Fibroblast of mammary gland (primary cell): ENCODE measurements at places on chromosomes 7 and 10.
A peak's percentile ranks its signal among the peaks of the same experiment; 100 is the strongest.

GRCh38 chr7:76328389-76328788, 25.9 kb downstream of the HSPB1 start:
- no peak for DNase-seq

GRCh38 chr7:102890292-102890970, 22.4 kb upstream of the LRRC17 start:
- DNase-seq, result peak; percentile 93

DNA sequence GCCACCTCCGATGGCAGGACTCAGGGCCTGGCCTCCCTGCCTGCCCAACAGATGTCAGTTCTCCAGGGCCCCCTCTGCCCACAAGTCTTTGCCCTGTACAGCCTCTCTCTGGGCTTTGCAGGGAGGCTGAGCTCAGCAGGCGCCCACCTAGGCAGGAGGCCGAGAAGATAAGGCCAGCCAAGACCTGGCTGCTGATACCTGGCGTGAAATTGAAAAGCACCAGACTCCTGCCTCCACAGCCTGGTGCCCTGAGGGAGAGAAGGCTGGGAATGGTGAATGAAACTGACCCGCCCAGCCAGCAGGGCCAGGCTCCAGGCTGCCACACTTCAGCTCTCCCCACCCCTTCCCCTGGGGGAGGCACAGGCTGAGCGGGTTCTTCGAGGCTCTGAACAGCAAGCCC, 145.8 kb downstream of the CDH23 start:
- no peak for DNase-seq

DNA sequence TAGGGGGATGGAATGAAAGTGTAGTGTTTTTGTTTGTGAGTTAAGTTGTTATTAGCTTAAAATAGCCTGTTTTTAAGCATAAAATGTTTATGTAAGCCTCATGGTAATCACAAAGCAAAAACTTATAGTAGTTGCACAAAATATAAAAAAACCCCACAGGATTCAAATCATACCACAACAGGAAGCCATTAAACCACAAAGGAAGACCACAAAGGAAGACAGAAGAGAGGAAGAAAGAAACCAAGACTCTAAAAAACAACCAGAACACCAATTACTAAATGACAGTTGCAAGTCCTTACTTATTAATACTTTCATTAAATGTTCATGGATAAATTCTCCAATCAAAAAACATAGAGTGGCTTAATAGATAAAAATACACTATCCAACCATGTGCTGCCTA, 63.6 kb downstream of the ANKRD7 start:
- no peak for DNase-seq

DNA sequence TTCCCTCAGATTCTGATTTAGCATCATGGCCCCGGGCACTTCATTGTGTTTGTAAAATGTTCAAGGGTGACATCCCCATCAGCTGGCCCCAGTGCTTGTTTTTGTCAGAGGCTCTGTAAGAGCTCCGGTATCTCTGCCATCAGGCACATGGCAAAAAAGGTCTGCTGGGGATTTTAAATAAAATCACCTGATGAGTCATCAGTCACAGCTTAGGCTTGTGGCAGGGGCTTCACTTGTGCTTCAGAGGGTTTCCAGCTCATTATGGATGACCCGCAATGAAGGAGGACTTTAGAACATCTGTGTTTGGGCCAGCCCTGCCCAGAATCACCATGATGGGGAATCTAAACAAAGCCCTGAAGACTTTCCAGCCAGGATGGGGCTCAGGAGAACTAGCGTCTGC, 259.9 kb downstream of the ZEB1 start:
- DNase-seq, result no peak

- no peak for DNase-seq
Measured at GRCh38 chr7:155464948-155465739, 7.2 kb downstream of the EN2 start.

DNA sequence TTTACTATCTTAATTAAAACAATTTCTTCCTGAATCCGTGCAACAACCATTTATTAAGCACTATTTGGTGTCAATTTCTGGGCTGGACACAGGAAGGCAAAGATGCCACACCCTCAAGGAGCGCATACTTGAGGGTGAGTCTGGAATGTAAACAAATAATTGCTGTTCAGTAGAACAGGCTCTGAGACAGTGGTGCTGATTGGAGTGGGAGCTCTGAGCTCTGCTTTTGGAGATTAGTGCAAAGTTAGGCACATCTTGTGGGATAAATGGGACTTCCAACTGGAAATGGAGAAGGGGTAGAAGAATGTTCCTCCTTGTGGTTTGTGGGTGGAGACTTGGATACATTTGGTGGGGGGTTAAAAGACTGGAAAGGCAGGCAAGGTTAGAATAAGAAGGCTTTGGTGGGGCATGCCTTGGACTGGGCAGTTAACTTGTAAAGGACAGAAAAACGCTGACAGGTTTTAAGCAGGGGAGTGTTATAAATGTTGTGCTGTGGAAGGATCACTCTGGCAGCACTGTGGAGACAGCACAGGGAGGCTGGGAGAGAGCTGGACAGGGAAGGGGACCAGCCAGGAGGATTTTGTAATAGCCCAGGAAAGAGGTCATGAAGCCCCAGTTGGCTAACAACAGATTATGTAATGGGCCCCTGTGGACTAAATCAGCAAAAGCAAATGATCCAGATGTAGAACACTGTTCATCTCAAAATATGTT, 80.7 kb downstream of the ZNF365 start:
- peak; percentile 57 for DNase-seq

DNA sequence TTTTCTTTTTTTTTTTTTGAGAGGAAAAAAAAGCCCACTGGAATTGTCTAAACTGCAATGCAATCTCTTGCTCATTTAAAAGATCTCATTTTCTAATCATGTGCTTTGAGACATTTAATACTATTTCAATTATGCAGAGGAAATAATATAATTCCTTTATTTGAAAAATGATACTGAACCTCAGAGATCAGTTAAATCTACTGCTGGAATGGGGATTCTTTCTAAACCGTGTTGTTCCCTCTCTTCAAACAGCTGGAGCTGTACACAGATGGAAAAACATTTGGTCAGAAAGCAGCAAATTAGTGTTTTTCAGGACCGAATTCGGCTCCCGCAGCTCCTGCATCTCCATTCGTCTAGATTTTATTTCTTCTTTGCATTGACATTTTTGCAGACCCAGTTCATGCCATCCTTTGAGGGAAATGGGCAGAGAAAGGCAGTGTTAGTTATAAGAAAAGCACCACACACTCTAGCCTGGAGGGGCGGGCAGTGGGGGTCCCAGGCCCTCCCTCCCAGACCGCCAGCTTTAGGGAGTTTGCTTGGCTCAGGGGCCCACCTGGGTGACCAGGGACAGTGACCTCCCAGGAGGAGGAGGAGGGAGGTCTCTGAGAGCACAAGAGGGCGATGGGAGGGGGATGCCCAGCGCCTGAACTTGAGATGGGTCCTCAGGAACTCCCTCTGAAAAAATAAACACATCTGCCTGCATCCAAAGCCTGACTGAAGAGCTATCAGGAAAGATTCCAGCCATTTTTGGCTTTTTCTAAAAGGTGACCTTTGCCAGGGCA, 32.4 kb downstream of the TRIM8 start:
- no peak for DNase-seq

GRCh38 chr7:11698384-11698871, 133.6 kb downstream of the THSD7A start:
- no peak for DNase-seq

DNA sequence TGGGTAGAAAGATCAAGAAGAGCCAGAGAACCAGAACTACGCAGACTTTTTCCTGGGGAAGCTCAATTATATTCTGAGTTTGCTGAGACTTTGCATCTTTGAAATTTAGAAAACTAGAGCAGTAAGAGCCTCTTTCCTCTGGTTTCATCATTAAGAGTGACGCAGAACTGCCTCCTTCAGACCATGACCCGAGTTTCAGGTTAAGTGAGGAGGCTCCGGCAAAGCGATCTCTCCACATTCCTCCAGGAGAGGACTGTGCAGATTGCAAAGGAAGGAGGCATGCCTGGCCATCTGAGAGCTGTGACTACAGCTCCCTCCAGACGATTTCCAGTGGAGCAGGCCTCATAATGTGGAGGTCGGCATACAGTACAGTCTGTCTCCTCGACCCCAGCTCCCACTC, 115.8 kb upstream of the LANCL2 start:
- DNase-seq, result peak; percentile 55

- DNase-seq, result no peak
Measured at GRCh38 chr7:32761451-32762205, 129.9 kb downstream of the KBTBD2 start.
